ENCODE measurements at places on chromosomes 13 and 19.

DNA sequence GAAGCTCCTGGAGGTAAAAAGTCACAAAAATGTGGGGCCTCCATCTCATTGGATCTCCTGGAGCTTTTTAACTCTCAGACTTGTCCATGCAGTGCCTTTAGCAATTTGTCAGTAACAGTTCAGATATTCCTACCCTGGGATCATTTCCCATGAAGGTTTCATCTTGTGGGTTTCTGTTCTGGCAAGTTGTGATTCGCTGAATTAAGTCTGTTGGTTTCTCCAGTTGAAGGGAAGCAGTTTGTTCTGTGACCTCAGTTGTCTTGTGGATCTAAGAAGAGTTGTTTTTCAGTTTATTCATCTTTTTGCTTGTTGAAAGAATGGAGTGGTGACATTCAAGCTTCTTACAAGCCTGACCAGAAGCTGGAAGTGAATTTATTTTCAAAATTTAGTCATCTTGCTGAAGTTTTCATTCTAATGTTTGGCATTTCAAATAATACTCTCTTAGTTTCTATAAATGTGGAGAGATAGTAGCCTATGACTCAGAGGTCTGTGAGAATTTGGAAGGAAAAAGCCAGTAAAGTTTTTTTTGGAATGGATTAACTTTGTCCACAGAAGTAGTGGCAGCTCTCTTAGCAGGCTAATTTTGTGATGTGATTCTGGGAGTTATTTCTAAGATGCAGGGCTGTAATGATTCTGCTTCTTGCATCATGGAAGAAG lies 120.1 kb upstream of the CSNK1A1L start:
- no peak for DNase-seq

- peak; percentile 34 for DNase-seq
These were observed 774 bp downstream of the MAN2B1 start for GRCh38 chr19:12665671-12666264.

DNA sequence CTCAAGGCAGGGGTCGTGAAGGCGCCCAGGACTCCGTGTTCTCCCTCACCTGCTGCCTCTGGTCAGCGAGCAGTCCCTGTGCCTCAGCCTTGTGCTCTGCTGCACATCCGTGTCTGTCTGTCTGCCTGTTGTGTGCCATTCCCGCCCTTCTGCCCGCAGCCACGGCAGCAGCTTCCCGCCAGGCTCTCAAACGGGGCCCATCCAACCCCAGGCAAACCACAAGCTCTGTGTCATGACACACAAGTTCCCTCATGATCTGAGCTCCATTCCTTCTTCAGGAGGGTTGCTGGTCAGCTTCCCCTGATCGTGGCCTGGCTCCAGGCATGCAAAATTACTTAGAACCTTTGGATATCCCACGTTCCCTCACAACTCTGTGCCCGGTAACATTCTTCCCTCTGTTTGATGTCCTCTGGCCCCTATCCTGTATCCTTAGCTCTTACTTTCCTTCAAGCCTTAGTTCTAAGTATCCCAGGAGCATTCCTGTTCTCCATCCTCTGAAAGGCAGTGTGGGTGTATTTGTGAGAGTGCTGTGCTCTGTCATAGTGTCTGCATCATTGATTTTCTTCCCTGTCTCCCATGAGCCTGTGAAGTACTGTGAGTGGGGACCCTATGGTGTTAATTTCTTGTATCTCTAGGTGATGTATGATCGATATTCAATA lies 3.2 kb downstream of the GPR183 start:
- DNase-seq, result peak; percentile 68

GRCh38 chr13:83710133-83710515 lies 172.2 kb downstream of the SLITRK1 start:
- DNase-seq, result no peak

DNA sequence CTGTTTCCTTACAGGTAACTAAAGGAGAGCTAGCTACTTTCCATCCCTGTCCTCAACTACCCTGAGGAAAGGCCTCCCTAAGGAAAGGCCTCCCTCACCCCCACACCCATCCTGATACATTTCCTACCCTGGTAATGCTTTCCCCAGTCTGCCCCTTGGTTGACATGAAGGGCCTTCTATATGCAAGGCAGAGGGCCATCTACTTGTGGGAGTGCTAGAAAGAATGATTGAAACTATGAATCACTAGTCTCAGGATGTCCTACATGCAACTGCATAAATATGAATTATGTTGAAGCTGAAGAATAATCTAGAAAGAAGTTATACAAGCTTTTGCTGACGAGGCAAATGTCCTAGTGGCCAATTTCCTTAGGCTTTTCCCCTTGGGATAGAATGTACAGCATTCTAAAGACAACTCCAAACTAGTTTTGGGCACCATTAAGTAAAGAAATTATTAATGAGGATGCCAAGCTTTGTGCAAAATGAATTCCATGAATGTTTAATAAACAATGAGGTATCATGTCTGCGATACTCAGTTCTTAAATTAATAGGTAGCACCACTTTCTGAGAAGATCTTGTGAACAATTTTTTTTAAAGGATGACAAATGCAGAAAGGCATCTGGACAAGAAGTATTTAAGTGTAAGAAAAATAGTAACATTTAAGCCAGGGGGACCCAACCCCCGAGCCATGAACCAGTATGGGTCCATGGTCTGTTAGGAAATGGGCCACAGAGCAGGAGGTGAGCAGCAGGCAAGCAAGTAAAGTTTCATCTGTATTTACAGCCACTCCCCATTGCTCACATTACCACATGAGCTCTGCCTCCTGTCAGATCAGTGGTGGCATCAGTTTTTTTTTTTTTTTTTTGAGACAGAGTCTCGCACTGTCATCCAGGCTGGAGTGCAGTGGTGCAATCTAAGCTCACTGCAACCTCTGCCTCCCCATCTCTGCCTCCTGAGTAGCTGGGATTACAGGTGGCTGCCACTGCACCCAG lies 223.0 kb downstream of the LHFPL6 start:
- DNase-seq, result no peak

All from CD4-positive, alpha-beta T cell treated with Interleukin-4 for 1 hour (primary cell).